ENCODE measurements at places on chromosomes 2 and 18.
A peak's percentile ranks its signal among the peaks of the same experiment; 100 is the strongest.

- no peak for DNase-seq
Observed at GRCh38 chr18:36580874-36581750, 247.7 kb downstream of the TPGS2 start.

DNA sequence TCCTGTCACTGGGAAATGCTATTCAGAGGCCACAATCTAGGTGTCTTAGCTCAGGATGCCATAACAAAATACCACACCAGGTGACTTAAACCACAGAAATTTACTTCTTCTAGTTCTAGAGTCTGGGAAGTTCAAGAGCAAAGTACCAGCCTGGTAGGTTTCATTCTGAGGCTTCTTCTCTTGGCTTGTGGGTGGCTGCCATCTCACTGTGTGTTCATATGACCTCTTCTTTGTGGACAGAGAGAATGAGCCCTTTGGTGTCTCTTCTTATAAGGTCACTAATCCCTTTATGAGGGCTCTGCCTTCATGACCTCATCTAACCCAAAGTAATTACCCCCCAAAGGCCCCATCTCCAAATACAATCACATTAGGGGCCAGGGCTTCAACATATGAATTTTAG, 57.3 kb downstream of the RHOB start:
- DNase-seq, result no peak

GRCh38 chr2:73111073-73112025, 1.4 kb downstream of the RAB11FIP5 start:
- DNase-seq, result no peak

GRCh38 chr2:47592381-47592780, 189.4 kb downstream of the MSH2 start:
- DNase-seq, result no peak

DNA sequence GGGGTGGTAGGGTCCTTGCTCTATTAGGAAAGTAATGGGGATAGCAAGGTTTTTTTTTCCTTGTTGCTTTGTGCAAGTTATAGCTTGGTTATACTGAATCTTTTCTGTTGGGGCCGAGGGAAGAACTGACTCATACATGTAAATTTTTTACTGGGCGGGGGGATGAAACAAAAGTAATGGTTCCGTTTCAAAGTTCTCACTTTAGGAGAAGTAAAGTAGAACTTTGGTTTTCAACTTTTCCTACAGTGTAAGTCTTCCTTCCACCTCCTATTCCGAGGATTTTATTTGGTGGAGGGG, 1.1 kb downstream of the AFTPH start:
- peak; percentile 59 for DNase-seq

DNA sequence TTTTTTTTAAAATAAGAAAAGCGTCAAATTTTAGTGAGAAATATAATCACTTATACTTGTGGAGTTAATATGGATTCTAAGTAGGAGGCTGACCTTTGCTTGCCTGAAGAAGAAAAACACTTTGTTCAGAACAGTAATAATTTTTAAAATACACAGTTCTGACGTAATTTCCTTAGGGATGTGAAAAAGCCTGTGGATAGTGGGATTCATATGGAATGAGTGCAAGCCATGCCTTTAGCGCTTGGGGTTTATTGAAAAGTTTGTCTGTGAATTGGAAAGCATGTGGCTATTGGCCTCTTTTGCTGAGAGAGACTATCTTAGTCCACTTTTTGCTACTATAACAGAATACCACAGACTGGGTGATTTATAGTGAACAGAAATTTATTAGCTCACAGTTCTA, 151.3 kb downstream of the CCDC85A start:
- DNase-seq, result no peak

DNA sequence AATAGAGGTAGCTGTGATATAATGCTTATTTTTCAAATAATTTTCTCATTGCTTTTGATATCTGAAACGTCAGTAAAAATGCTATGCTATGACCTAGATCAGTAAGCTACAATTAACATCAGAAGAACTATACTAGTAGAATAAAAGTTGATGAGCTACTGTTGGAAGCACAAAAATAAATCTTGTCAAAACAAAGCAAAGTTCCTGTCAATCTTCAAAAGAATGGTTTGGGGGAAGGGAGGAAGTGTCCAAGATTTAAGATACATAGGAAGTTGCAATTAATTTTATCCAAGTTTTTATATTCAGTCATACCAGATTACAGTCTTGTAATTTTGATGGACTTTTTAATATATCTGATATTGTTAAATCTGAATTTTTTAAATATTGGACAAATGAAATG, 19.2 kb downstream of the IRS1 start:
- DNase-seq, result no peak

DNA sequence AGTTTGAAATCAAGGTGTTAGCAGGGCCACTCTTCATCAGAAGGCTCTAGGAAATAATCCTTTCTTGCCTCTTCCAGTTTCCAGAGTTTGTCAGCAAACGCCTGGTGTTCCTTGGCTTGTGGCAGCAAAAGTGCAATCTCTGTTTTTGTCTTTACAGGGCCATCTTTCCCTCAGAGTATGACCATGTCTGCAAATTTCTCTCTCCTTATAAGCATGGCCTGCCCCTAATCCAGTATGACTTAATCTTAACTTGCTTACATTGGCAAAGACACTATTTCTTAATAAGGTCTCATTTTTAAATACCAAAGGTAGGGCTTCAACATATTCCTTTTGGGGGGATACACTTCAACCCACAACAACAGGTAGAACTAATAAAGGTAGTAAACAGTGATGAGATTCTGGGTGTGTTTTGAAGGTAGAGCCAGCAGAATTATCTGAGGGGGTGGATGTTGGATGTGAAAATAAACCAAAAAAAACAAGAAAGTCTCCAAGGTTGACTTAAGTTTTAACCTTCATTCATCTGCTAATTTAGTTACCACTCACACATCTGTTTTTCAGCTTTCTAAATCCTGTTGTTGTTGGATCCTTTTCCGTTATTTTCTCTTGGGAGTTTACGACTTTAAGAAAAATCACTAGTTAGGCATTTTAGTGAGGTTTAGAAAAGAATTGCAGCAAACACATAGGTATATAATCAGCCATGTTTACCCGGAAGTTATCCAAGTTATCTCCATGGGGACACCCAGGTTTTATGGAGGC, 234.4 kb upstream of the FIGN start:
- no peak for DNase-seq

DNA sequence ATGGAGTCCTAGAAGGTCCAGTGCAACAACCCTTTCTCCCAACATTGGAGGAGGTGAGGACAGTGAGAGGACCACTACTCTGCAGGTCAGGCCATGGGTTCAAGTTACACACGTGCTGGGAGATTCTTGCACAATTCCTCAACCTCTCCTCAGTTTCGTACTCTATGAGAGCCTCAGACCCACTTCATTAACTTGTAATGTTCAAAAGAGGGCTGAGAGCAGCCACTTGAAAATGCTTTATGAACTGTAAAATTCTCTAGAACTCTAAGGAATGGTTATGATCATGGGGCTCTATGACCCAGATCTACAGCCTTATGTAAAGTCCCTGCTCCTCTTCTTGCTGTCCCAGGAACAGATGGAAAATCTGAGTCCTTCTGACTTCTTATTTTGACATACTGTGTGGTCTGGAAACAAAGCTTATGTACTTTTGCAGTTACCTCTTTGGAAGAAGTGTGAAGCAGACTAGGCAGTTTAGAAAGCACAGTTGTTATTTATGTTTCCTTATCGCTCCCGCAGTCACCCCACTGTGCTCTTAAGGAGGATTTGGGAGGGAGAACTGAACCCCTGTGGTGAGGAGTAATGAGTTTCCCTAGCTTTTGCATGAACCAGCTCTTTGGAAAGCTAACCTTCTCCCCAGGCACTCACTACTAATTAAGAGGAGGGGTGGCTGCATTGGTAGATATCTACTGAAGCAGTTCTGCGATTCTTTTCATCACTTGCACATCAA, 296.6 kb downstream of the LRRTM1 start:
- DNase-seq, result no peak

DNA sequence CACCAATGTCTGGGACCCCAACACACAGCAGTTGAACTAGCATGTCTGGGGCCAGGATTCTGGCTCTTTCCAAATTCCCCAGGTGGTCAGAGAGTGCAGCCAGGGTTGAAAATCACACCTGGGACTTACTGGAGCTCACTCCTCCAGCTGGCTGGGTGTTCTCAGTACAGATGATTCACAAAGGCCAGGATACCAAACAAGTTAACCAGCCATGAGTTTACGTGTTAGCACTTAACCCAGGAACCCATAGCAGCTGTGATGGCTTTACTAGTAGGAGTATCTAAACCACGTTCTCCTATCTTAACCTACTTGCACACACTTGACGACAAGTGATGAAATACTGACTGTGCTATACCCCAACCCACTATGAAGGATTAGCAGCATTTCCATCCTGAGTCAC, 222.8 kb downstream of the FBXO15 start:
- no peak for DNase-seq

DNA sequence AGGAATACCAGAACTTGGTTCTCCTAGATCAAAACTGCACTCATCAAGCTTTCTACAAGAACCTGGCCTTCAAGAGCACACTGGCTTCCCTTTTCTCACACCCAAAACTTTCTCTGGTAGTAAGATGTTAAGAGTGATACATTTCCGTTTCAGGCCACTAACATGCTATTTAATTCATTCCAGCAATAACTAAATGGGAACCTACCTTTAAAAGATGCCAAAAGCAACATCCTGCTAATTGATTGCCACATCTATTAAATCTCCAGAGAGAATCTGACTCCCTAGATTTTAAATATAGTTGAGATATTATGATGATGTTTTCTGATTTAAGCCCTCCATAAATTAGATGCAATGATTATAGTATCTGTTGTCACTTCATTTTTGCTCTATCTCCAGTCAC, 71.6 kb downstream of the KCTD18 start:
- no peak for DNase-seq

GRCh38 chr2:20071397-20072383, 20.3 kb upstream of the LAPTM4A start:
- no peak for DNase-seq

DNA sequence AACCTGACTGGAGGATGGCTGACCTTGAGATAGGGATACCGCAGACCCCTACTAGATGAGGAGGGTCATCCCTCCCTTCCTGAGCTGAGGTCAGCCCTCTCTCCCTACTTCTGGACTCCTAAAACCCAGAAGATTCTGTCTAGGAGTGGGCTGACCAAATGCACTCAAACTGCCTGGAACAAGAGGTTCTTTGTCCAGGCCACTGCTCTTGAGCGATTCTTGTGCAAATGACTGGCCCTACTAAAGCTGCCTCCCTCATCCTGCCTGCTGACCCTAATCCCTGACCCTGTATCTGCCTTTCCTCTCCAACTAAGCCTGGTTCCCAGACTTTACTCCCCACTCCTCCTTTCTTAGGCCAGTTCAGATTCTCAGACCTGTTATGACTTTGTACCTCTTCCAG, 56.2 kb downstream of the EFR3B start:
- DNase-seq, result no peak

GRCh38 chr2:64760128-64760527, 106.4 kb upstream of the SERTAD2 start:
- no peak for DNase-seq

DNA sequence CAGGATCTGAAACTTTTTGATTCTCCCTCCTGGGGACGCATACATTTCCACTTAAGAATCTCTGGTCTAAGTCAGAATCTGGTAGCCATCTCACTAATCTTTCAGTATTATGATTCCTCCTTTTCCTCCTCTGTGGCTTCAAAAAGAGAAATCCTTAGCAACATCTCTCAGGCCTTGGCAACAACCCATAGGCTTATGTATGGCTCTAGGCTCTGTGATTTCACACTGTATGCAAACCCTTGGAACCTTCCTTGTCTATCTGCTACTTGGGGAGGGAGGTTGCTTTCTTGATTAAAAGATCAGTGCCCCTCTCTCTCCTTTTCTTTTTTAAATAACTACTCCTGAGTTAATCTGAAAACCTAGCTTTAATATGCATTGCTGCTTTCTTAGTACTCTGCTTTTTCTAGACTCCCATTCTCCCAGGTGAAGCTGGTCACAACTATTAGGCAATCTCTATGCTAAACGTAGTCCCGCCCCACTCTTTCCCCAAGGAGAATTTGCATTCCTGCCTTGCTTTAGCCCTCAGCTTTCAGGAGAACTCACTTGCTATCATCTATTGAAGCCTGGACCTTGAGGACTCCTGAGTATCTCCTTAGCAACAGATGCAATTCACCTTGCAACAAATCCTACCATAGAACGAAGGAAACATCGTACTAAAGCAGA, 72.2 kb upstream of the L3MBTL4 start:
- no peak for DNase-seq

DNA sequence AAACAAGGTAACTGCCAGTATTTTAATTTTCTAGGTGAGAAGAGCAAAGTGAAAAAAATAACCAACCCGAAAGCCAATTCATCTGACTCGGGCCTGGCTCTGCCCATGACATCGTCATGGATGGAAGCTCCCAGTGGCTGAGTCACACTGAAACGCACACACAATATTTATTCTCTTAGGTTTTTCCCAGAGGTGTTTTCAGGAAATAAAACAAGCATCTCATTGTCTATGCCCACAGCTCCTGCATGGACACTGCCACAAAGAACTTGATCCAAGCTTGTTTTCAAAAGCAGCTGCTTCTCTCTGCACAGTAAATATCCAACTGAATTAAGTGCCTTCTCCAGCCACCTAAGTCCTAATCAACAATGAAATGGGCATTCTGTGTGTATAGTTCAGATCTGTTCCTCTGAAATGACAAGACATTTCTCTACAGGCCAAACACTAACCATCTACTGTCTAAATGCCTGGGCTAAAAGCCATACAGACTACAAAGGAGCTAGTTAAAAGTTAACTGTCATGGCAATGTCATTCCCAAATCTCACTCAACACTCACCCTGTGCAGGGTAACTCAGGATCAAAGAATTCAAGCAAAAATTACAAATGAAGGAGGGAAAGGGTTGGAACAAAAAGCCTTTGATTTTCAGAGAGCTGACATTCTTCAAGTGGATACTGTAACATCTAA, 62.9 kb downstream of the RPL31 start:
- no peak for DNase-seq

DNA sequence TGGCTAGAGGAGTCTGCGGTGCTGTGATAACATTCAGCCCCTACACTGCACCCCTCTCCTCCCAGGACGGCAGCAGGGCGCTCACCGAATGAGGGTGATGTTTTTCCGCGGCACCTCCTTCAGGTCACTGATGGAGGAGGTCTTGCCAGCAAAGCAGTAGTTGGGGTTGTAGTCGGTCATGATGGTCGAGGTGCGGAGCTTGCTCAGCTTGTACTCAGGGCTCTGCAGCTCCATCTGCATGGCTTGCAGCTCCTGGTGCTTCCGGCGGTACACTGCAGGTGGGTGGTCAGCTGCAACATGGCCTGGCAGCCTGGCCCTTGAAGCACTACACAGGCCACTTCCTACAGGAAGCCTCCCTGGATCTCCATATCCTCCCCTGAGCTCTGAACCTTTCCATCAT, 108.0 kb downstream of the CLIP4 start:
- no peak for DNase-seq

DNA sequence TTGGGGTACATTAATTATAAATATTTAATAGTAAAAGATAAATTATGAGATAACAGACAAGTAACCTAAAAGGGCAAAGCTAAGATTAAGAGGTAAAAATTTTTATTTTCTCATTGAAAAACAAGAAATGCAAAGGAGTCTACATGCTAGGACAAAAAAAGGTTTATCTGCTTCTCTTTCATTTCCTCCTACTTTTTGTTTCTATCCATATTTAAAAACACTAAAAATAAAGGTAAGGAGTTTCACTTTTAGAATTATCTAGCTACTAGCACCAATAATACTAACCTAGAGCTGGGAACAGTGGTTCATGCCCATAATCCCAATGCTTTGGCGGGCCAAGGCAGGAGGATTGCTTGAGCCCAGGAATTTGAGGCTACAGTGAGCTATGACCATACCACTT, 1551.7 kb upstream of the SLC39A10 start:
- no peak for DNase-seq

- DNase-seq, result no peak
Observed at GRCh38 chr2:152231446-152231845, 55.9 kb upstream of the STAM2 start.
